ENCODE measurements at places on chromosomes 3 and 15.

DNA sequence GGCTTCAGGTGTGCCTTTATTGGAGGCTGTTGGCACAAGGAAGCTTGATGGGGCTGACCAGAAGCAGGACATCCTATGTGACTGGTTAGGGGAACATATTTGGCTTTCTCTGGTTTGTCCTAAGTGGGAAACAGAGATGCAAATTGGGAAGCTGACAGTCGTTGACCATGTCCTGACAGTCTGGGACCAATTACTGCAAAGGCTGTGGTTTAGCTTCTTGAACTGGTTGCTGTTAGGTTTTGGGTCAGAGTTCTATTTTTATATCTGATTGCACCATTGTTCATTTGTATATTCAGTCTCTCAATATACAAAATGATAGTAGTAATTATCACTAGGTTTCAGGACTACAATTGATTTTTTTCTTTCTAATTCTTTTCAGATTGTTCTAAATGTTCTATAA is 36.8 kb downstream of the SNTN start:
- DNase-seq, result no peak

GRCh38 chr3:181008796-181009195 is 19.3 kb upstream of the DNAJC19 start:
- no peak for DNase-seq

- DNase-seq, result no peak
Measured at GRCh38 chr15:41256577-41257038, 25.5 kb downstream of the CHP1 start.

GRCh38 chr3:25380222-25380739 is 47.8 kb upstream of the RARB start:
- DNase-seq, result no peak

DNA sequence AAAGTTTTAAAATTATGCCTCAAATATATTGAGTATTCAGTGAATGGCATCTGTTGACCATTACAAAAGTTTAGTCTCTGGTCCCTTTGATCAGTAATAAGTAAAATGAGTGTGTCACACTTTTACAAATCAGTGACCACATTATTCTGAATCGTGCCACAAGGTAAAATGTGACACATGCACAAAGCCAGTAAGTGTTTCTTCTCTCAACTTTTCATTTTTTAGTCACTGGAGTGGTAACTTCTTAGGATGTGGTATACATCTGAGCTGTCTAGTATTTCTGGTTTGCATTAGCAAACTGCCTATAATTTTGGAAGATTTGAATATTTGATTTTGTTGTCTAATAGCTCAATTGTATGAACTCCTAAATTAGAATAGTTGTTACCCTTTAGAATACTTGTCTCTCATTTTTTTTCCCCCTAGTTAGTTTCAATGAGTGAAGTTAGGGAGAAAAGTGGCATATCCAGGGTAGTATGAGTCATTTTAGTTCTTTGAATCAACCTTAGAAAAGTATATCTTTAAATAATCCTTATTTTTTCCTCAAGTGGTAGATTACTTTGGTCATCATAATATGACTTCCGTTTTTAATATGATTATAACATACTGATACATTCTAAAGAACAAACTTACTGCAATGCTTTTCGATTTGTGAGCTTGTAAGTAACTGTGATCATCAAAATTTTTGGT is 18.1 kb downstream of the DNAJC13 start:
- DNase-seq, result no peak

GRCh38 chr3:34319881-34320280 is 521.5 kb downstream of the PDCD6IP start:
- no peak for DNase-seq

DNA sequence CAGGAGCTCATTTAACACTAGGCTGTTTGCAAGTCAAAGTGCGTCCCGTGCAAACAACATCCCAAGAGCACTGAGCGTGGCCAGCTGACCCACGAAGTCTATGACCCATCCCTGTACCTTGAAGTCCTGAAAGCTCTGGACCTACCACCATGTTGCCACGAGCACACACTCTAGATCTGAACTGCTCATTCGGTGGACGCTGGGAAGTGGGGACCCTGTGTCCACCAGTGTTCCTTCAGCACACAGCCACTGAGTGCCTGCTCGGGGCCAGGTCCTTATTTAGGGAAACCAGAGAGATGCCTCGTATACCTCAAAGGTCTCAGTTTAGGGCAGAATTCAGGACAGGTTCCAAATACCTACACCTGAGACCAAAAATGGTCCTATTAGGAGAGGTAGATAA is 236.9 kb downstream of the XXYLT1 start:
- no peak for DNase-seq

DNA sequence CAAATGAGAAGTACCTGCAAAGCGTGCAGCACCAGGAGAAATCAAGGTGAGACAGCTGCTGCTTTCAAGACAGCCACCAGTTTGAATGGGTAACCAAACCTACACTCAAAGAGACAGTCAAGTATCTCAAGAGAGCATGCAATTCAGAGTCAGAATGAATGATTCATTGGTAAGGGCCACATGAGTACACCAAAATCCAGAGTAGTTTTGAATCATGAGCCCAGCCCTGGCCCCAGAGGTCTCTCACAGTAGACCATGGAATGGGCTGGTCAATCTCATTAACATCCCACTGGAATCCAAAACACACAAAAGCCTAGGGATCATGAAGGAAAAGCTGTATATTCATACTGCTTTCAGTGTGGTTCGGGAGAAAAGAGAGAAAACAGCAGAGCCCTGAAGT is 242.8 kb downstream of the TBL1XR1 start:
- no peak for DNase-seq

Data from NK-92 treated with Interleukin-12 subunit alpha and Interleukin-12 subunit beta, amount 100 ng/mL, for 24 hours (cell line).